ENCODE measurements at places on chromosomes 6 and 20.

GRCh38 chr6:56796196-56796532 is 153.5 kb upstream of the DST start:
- no peak for DNase-seq

DNA sequence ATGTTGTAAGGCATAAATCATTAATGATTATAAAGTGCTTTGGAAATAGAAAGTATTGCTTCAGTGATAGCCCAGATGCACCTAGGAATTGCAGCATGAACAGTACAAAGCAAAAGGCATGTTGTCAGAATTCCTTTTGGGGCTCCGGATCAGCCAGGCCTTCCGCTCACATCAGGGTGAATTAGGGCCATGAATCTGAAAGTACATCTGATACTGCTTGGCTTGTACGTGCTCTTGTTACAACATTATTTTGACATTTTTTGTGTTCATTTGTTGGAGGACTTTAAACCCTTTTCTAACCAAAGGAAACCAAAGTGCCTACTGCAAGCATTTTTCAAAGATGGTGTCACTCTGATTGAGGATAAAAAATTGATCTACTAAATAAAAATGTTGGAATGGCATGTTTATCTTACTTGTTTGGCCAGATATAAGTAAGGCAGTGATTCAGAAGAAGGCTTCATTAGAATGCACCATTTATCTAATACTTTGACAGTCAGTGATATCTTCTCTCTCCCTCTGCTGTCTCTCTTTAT is 1005.6 kb upstream of the FLRT3 start:
- DNase-seq, result no peak

DNA sequence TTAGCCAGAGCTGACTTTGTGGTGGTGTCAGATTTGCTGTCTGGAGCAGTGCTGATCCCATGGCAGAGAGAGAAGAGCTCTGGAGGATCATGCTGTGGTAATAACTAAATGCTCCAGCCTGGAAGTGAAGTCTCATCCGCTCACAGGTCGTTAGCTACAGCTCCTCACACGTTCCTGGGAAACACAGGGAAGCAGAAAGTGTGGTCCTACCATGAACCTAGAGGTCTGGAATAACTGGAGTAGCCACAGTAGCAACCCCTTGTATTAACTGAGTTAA is 2.7 kb downstream of the HIVEP1 start:
- no peak for DNase-seq

GRCh38 chr20:62492711-62493110 is 16.9 kb upstream of the GATA5 start:
- no peak for DNase-seq

DNA sequence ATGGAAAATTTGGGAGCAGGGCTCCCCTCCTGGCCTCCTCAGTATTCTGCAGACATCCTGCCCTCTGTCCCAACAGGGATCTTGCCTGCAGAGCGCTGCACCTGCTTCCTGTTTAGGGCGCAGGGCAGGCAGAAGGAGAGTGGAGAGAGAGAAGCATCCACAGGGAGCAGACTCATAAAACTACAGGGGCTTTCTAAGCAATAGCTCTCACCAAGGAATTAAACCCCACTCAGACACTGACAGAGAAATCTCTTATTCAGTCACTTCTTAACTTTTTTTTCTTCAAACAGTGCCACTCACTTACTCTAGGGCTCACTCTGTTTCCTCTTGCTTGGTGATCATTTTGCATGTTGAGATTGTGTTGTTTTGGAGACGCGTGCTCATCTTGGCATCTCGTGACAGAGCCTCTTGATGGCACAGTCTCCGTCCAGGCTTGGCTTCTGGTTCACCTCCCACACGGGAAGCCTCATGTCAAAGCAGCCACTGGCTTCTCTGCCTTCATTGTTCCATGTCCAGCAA is 153.1 kb upstream of the INSM1 start:
- DNase-seq, result no peak

DNA sequence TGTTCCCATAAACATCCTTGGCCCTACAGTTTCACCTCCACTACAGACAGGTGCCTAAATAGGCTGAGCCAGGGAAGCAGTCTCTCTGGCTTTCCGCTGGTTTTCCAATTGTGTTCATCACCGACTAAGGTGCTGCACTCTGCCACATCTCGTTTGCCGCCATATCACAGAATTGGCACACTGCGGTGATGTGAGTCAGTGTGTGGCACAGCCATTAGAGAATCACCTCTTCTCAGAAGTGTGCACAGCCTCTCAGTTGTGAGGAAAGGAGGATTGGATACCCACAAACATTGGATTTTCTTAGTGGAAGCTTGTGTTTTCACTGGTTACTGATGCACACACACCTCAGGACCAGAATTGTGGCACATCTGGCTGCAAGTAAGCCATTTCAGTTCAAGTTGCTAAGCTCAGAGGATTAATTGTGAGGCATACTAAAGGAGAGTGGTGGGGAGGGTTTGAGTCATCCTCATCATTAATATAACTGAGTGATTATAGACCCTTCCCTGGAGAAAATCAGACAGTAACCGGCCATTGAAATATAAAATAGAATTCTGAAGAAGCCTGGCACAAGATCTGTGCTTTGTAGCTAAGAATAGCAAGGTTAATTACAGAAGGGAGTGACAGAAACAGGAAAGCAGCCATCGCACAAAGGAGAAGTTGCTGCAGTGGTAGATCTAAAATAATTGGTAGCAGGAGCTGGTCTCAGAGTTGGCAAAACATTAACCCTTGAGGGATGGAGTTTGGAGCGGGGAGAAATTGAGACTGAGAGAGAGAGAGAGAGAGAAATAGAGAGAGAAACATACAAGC is 506.9 kb downstream of the LMBRD1 start:
- no peak for DNase-seq

DNA sequence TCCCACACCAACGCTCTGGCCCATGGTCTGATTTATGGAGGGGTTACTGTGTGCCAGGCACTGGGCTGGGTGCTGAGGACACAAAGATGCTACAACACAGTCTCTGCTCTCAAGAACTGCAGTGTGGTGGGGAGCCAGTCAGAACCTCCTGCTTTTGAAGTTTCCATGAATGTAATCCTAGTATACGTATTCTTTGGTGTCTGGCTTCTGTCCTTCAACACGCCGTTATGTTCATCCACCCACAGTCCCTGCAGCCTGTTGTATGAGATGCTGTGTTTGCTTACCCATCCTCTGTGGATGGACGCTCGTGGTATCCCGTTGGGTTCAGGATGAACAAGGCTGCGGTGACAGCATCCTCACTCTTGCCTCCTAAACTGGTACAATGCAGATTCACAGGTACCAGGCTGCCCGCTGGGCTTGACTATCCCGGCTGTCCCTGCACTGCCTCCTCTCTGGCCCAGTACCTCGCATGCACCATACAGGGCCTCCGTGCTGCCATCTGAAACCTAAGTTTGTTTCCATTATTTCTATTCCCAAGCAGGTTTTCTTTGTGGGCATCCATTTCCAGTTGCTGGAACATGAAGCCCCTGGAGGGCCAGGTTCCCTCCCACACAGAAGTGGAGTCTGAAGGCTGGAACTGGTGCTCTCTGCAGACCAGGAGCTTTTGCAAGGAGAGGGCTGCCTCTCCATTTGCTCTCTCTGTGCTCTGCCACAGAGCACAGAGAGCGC is 364.5 kb downstream of the ZFAND3 start:
- no peak for DNase-seq

- DNase-seq, result no peak
Measured at GRCh38 chr6:94559829-94560537, 1017.4 kb upstream of the MANEA start.

GRCh38 chr20:3550837-3551236 is 80.0 kb downstream of the ATRN start:
- no peak for DNase-seq

DNA sequence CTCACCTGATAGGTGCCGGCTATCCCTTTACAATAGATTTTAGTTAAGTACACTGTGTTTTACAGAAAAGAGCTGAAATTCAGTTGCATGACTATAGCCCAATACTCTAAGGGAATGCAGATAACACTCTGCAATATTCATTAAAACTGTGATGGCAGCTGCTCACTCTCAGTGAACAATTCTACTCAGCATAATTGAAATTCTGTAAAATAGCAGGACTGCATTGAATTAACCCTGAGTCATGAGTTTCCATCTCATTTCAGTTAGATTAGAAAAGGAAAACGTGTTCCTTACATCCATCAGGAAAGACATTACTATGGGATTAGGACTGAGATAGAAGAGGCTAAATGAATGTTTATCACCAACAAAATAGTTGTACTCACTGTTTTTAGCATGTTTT is 613.3 kb upstream of the JAG1 start:
- DNase-seq, result no peak

DNA sequence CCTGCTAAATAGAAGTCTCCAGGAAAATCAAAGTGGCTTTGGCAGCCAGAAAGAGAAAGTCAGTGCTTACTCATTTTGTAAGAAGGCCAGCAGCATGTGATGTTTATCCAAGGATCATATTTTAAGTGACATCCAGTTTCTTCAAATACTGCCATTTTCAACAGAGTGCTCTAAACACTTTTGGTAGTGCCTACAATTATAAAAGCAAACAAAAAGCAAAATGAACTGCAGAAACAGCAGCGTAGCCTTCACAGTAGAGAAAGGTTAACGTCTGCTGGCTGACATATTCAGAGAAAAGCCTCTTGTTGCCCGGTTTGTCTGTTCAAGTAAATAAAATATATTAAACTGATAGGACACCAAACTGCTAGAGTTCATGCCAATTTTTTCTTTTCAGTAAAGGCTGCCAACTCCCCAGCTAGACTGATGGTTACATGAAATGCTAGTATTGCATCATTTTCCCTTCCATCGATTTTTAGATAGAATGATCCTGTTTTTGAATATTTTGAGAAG is 705.7 kb upstream of the SLC35B3 start:
- DNase-seq, result no peak
